ENCODE measurements at places on chromosomes 5 and 9. TPM values are rescaled to one million over a fixed set of nuclear protein-coding genes. Genes with fewer than 3 reads are reported as not detected.

HTR1A gene
- total RNA-seq, result not detected

TLN1 gene
- 296 TPM for total RNA-seq

PCDHGC5 gene
- 1.4 TPM for total RNA-seq

OR1Q1 gene
- total RNA-seq, result not detected

Data from vein endothelial cell (primary cell).